Stimulated activated CD4-positive, alpha-beta T cell treated with anti-CD3 and anti-CD28 coated beads, Interleukin-1b, Interleukin-23, amount 100 ng/mL, for 48 hours (primary cell): ENCODE measurements at places on chromosomes 1 and 21.

- no peak for DNase-seq
Measured at GRCh38 chr21:45839274-45839673, 142.3 kb upstream of the COL6A1 start.

- DNase-seq = peak; percentile 34
Measured at GRCh38 chr21:25568246-25568645, 39.0 kb downstream of the MRPL39 start.

- no peak for DNase-seq
Measured at GRCh38 chr1:6178751-6179563, 1.2 kb downstream of the CHD5 start.

- no peak for DNase-seq
Measured at GRCh38 chr1:43688594-43689000, 18.7 kb upstream of the ST3GAL3 start.

- no peak for DNase-seq
Measured at GRCh38 chr1:46619656-46620258, 3.1 kb upstream of the MOB3C start.

GRCh38 chr1:55150880-55151588, 64.1 kb downstream of the USP24 start:
- DNase-seq = no peak

DNA sequence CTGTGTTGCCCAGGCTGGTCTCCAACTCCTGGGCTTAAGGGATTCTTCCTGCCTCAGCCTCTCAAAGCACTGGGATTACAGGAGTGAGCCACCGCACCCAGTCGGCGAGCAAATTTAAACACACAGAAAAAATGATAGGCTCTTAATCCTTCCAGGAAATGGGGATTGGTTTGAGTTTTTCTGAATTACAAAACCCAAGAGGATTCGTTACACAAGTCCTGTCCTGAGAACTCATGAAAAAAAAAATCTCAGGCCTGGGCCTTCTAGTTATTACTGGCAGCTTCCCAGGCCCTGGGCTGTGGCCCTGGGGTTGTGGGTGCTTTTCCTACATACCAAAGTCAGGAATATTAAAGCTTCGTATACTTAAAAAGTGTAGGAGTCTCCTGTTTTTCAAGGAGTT, 6.3 kb upstream of the IFNGR2 start:
- no peak for DNase-seq

- no peak for DNase-seq
Measured at GRCh38 chr1:245209658-245210435, 55.1 kb downstream of the KIF26B start.

DNA sequence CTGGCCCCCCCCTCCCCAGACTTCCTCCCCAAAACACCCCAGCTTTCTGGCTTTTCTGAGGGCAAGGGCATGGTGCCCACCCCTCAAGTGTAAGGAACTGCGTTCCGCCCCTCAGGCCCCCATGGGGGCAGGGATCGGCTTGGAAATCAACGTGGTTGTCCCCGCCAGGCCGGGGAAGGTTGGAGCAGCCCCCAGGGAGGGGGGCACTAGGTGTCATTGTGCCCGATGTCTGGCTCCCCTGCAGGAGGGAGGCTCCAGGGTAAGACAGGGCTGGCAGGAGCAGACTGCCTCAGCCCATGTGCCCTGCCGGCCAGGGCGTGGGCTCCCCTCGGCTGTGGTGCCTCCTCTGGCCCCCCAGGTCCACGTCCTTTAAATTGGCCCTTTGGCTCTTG, 7.4 kb upstream of the TFAP2E start:
- DNase-seq = no peak

DNA sequence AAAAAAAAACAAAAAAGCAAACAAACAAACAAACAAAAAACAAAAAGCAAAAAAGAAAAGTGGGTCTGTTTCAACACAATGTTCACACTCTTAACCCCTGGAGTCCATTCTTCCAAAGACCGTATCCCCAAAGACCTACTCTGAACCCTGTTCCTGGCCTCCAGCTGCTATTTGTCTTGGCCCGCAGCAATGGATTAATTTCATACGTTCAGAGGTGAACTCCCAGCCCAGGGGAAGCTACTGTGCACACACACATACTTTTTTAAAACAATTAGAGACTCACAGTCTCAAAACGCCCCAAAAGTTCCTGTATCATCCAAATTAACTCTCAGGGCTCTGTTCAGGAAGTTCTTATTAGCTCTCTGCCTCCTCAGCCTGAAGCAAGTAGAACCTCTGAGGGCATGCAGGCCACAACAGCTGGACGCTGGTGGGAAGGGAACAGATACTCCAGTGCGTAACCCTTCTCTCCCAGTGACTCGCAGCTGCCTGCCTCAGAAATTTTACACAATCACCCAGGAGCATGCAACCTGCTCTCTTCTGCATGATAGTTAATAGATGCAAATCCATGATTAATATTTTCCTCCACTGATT, 395.4 kb downstream of the RRAGC start:
- no peak for DNase-seq

- no peak for DNase-seq
Measured at GRCh38 chr1:31201931-31202360, 37.7 kb downstream of the NKAIN1 start.

GRCh38 chr1:83805921-83806320, 193.0 kb downstream of the TTLL7 start:
- DNase-seq = no peak

- DNase-seq = no peak
Measured at GRCh38 chr1:118483245-118484006, 298.4 kb upstream of the SPAG17 start.

DNA sequence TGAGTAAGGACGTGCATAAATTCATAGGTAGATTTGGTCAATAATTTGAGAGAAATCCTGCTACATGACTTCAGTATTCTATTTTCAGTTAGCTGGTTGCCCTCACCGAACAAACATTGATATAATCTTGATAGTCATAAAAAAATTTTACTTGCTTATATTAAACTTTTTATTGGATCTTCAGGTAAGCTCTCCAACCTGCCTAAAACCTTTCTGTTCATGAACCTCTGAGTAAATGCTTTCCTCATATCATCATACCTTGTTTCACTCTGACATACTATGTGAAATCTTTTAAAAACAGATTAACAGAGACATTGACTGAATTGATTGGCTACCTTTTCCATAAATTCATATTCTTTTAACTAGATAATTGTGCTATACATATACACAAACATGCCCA, 299.0 kb downstream of the NCAM2 start:
- no peak for DNase-seq

DNA sequence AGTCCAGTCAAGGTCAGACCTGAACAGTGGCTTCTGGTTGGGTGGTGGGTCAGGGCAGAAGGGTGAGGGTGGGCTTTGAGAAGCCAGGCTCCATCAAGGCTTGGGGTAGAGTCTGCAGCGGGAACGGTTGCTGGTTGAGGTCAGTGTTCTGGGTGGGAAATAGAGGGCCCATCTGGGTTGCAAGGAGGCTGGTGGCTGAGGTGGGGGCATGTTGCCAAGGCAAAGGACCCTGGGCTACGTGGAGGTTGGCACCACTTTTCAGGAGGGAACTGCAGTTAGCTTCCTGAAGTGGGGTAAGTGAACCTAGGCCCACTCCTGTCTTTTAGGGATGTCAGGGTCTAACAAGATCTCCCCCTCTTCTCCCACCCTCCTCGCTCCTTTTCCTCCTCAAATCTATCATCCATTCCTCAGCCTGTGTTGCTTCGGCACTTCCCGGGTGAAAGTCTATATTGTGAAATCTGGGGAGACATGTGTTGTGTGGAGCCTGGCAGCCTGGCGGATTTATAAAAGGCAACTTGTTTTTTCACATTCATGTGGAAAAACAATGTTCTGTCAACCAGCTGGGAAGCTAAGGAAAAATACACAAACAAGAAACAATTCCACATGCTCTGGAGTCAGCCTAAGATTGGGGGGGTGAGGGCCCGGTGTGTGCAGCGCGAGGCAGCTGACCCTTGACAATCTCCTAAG, 1.5 kb downstream of the IL22RA1 start:
- no peak for DNase-seq

GRCh38 chr21:33514229-33514628, 22.7 kb upstream of the DNAJC28 start:
- DNase-seq = no peak

- DNase-seq = peak; percentile 46
Measured at GRCh38 chr21:45981151-45982091, at the start of gene COL6A1. COL6A1 (plus strand) TSS chr21:45981770; CDS start chr21:45981851, 81 bp downstream.

DNA sequence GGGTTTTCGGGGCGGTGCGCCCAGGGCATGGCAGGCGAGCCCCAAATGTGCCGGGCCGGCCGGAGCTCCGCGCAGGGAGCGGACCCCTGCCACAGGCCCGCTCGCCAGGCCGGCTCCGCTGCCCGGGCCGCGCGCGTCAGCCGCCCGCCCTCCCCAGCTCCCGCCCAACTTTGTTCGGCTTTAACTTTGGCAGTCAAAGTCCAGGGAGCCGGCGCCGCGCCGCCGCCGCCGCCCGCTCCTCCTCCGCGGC, 488 bp downstream of the SLC35D1 start:
- DNase-seq = no peak

DNA sequence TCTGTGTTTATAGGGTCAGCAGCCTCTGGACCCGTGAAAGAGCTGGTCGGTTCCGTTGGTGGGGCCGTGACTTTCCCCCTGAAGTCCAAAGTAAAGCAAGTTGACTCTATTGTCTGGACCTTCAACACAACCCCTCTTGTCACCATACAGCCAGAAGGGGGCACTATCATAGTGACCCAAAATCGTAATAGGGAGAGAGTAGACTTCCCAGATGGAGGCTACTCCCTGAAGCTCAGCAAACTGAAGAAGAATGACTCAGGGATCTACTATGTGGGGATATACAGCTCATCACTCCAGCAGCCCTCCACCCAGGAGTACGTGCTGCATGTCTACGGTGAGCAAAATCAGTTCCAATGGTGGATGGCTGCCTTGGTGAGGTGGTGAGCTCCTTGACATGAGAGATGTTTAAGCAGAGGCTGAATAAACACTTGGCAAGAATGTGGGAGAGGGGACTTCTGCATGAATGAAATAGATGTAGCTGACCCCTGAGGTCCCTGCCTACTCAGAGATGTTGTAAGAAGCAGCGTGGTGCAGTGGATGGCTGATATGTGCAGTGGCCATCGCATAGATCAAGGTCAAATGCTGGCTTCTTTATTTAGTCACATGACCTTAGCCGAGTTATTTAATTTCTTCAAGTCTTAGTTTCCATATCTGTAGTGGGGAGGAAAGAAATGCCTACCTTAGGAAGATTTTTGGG, 9.3 kb downstream of the SLAMF7 start:
- no peak for DNase-seq

DNA sequence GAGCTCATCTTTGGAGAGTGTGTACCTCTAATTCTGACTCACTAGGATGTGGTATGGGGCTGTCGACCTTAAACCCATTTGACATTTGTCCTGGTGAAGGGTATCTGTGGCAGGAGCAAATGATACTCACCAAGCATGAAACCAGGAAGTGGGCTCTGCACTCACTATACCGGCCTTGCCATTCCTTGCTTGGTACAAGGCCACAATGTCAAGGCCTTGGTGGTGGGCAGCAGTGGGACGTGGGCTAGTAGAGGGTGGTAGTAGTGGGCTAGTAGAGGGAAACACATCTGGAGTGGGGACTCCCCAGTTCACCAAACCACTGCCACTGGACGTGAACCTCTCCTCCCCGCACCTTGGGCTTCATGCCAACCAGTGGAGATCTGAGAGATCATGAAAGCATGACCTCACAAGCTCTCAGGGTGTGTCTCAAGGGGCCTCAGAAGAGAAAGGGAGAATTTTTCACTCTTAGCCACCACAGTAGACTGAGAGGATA, 11.5 kb downstream of the TNFSF4 start:
- peak; percentile 64 for DNase-seq

- peak; percentile 0 for DNase-seq
Measured at GRCh38 chr1:2789164-2789985, 12.1 kb downstream of the TTC34 start.

DNA sequence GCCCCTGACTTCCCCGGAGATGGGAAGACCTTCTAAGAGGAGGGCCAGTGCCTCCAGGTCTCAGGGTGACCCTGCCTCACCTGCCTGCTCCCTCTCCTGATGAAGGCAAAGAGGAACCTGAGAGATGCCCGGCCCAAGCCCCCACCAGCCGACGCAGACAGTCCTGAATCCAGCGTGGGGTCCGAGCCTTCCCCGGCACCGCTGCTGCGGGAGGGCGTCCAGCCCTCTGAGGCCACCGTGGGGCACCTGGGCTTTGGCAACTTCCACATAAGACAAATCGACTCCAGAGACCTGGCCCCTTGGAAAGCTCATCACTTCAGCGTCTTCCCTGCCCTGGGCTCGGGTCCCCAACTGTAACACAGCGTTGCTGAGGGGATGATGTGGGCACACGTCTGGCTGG, 122.2 kb downstream of the CASZ1 start:
- no peak for DNase-seq

- DNase-seq = no peak
Measured at GRCh38 chr1:177146499-177146898, 18.0 kb downstream of the ASTN1 start.

GRCh38 chr1:111921948-111922347, 67.5 kb downstream of the KCND3 start:
- DNase-seq = no peak

DNA sequence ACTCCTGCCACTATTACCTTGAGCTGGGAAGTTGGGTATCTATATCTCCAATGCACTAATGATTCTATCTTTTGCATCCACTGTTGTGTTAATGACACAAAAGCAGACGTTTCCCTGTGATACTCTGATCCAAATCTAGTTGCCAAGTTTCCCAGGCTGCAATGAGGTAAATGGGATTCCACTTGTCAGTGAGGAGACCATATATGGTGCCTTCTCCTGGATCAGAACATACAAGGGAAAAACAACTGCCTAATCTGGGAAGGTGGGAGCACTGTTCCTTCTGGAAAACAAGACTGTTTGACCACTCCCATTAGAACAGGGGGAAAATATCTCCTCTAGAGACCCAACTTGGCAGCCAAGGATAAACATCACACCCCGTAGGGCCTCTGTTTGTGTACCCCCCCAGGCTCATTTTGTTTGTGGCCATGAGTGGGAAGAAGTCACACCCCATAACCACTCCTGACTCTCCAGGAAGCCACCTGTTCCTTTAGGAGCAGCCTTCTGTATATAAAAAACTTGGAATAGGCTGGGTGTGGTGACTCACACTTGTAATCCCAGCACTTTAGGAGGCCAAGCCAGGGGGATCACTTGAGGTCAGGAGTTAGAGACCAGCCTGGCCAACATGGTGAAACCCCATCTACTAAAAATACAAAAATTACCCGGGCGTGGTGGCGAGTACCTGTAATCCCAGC, 28.5 kb upstream of the SLC6A9 start:
- DNase-seq = no peak

GRCh38 chr1:29542548-29542947, 306.2 kb downstream of the PTPRU start:
- DNase-seq = no peak

GRCh38 chr1:1204998-1205768, 1.2 kb downstream of the TNFRSF18 start:
- peak; percentile 4 for DNase-seq

GRCh38 chr1:108067884-108068540, 103.0 kb upstream of the VAV3 start:
- DNase-seq = no peak
